Regular cardiac myocyte (primary cell): ENCODE measurements at places on chromosomes 4 and X. TPM values are rescaled to one million over a fixed set of nuclear protein-coding genes. Genes with fewer than 3 reads are reported as not detected.

The BGN gene
- 43.9 and 56.4 TPM in 2 replicates for total RNA-seq

The SPANXN4 gene
- total RNA-seq, result not detected in 2 replicates

The GNRHR gene
- total RNA-seq, result not detected in 2 replicates

The ERAS gene
- not detected in 2 replicates for total RNA-seq

The TMEM150C gene
- total RNA-seq, result 0.38 and 0.85 TPM in 2 replicates

The ATP10D gene
- 38.7 and 73.3 TPM in 2 replicates for total RNA-seq

The PNMA6F gene
- total RNA-seq, result not detected in 2 replicates

The SATL1 gene
- not detected in 2 replicates for total RNA-seq

The TMSB15B gene
- total RNA-seq, result 2.5 and 2.8 TPM in 2 replicates

The ATP5ME gene
- 80.6 and 114 TPM in 2 replicates for total RNA-seq

The HHIP gene
- total RNA-seq, result 19.4 and 69.6 TPM in 2 replicates

The CXCL9 gene
- not detected in 2 replicates for total RNA-seq

The CTAG2 gene
- total RNA-seq, result not detected in 2 replicates
